ENCODE measurements at places on chromosomes 7 and 10. TPM values are rescaled to one million over a fixed set of nuclear protein-coding genes. Genes with fewer than 3 reads are reported as not detected.
A peak's percentile ranks its signal among the peaks of the same experiment; 100 is the strongest.

- no peak for DNase-seq
Observed at GRCh38 chr10:110723224-110723891, 79.2 kb downstream of the RBM20 start.

DNA sequence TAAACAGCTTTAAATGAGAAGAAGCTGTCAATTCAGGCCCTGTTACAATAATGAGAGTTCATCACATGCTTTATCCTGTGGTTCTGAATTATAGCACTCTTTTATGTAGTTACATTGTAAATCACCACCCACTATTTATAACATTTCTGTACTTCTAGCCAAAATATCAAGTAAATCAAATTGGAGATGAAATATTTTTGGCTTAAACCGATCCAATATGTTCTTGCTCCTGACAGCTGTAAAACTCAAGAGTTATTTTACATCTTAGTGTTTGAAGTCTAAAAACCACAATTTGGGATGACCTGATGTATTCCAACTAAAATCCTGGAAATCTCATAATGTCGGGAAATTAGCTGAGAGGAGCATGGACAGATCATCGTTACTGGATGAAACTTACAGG is 371.2 kb upstream of the LRRN3 start:
- no peak for DNase-seq

GRCh38 chr10:21060626-21061025 is 163.5 kb upstream of the NEBL start:
- no peak for DNase-seq

Gene NPC1L1
- not detected for polyA plus RNA-seq

- no peak for DNase-seq
Observed at GRCh38 chr7:151837285-151838042, 39.5 kb downstream of the PRKAG2 start.

DNA sequence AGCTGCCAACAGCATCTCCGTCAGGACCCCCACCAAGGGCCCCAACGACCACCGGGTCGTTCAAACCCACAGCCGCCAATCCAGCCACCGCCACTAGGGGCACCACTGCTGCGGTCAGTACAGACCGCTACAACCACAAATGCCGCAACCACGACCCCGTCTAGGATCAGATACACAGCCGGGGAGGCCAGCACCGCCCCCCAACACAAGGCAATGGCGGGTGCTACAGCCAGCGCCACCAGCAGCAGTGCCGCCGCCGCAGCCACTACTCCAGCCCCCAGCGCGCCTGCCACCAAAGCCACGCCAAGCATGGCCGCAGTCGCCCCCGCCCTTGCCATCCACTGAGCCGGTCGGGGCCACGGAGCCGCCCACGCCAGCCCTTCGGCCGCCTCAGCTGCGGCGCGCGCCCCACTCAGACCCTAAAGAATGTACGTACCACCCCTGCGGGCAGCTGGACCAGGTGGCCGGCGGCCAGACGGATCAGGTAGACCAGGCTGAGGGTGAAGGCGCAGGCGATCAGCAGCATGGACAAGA is 473 bp downstream of the CYP51A1 start:
- peak; percentile 45 for DNase-seq

DNA sequence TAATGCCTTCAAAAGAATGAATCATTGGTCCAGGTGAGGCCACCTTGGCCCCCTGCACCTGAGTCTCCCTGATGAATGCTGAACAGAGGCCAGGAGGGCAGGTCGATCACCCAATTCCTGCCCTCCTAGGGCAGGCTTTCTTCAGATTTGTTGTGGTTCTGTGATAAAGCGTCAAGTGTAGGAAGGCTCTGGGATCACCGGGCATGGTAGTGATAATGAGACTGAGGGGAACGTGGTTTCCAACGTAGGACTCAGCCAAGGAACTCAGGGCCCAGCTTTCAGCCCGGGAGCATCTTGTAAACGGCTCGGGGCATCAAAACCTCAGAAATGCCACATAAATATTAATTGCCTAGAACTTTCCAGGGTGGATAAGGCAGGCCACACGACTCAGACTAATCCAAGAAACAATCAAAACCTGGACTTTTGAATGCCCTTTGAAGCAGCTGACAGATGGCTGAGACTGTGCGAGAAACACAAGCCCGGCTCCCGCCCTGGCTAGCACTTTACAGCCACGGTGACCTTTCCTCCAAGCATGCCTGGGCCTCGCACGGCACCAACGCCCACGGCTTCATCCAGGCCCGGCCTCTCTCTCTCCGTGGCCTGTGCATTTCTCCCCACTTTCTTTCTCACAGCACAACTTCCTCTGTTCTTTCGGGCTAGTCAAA is 239.3 kb upstream of the GRB10 start:
- no peak for DNase-seq

GRCh38 chr10:132497063-132497680 is 40.4 kb upstream of the INPP5A start:
- no peak for DNase-seq

DNA sequence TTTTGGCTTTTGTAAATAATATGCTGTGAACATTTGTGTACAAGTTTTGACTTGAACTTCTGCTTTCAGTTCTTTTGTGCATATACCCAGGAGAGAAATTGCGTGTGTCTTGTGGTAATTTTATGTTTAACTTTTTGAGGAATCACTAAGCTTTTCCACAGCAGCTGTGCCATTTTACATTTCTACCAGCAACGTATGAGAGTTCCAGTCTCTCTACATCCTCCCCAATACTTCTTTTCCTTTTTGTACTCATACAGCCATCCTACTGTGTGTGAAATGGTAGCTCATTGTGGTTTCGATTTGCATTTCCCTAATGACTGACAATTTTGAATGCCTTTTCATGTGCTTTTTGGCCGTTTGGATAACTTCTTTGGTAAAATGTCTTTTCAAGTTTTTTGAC is 66.3 kb upstream of the INHBA start:
- DNase-seq: no peak

- DNase-seq: no peak
Observed at GRCh38 chr10:45557275-45557905, 115.2 kb downstream of the ZFAND4 start.

DNA sequence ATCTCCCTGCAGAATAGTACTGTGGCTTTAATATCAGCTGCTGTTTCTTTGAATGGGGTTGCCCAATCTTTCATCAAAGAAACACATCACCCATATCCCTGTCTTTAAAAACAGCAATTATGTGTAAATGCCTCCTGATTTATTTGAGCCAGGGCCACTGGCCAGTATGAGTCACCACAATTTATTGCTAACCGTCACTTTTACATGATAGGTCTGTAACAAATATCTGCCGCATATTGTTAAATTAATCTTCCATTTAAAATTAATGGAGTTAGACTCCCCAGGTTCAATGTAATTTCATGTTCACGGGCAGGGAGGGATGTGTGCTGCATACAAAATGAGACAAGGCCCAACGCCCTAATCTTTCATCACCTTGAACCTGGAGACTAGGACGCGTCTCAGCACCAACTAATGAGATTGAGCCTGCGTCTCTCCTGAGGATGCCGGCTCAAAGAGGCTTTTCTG is 673.4 kb downstream of the AUTS2 start:
- DNase-seq: no peak

DNA sequence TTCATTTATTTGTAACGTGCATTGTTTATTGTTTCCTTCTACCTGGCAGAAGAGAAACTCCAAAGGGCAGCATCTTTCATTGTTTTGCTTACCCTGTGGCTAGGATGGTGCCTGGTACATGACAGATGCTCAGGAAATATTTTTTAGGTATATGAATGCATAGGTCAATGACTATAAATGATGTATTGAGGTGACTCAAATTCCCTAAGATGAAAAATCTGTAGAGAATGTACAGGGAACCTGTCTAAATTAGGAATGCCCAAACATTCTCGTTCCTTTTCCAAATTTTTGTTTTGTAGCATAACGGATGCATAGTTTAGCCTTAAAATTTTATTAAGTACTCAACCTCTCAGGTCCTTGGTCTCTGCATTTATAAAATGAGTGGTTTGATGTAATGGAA is 71.6 kb downstream of the NRP1 start:
- no peak for DNase-seq

DNA sequence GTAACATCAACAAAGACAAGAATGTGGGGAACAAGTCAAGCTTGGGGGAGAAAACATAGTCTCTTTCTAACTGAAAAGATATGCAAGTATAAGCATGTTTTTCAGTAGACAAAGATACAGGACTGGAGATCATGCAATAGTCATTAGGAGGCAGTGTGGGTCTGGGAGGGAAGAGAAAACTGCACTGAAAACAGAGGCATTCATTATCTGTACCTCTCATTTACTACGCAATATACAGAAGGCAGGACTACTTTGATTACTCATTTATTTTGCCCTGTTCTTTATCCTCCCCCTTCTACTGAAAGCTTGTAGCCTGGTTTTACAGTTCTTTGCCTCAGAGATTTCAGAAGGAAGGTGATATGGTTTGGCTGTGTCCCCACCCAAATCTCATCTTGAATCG is 341.2 kb downstream of the CRPPA start:
- DNase-seq: no peak

DNA sequence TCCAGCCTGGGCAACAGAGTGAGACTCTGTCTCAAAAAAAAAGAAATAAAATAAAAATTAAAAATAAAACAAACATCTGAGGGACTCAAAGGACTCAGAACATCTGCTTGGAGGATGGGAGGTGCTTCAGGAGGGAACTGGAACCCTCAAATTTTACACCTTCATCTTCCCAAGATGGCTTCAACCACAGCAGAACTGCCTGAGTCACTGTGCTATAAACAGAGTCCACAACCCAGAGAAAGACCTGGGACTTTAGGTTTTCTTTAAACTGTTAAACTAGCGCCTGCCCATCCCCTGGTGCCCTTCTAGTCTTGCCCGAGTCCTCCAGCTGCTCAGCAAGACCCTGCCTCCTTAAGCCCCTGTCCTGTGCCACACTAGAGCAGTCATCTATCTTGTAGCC is 40.8 kb downstream of the RGS10 start:
- no peak for DNase-seq

- DNase-seq: no peak
Observed at GRCh38 chr10:65419629-65420028, 1506.2 kb upstream of the LRRTM3 start.
